ENCODE measurements at places on chromosomes 2 and 18.
A peak's percentile ranks its signal among the peaks of the same experiment; 100 is the strongest.

DNA sequence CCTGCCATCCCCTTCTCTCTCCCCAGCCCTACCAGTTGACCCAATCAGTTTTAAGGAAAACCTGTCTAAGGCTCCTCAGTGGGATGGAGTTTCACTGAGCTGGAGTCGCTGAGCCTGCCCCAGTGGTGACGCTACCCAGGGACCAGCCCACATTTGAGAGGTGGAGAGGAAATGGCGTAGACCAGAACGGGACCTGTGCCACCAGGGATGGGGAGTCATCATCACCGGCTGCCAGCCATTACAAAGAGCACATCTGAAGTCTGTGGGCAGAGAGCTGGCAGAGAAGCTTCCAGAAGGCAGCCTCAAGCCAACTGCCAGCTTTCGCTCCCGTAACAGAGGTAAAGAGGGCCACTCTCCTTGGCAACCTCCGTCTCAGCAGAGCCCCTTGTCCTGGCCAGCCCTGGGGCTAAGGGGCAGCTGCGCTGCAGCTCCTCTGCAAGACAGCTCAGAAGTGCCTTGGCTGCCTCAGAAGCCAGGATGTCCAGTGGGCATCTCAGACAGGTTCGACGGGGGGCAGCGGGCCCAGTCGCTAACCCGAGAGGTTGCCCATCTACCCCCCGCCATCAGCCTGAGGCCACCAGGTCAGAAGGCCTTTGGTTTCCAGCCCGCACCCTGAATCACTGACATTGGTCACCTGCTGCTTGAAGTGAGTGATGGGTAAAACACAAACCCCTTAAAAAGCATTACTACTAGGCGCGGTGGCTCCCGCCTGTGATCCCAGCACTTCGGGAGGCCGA is 15.4 kb downstream of the SDC1 start:
- no peak for DNase-seq

DNA sequence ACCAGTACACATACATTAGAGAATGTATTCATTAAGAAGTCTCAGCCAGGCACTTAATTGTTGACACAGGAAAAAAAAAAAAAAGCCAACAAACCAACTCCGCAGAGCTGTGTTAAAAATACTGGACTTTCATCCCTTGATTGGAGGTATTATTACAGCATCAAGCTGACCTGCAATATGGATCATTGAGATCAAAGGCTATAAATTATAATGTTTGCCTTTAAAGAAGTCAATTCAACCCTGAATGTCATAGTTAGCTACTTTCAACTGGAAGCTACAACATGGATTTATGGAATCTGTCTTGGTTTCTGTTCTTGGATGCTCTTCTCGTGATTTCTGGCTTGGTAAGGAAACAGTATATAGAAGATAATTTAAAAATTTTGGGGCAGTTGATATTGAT is at the start of gene MEP1B:
TSS of gene MEP1B (plus strand) at position 250 of the 400 bp plus-strand sequence. CDS start at position 282, 32 bp downstream.
- no peak for DNase-seq

DNA sequence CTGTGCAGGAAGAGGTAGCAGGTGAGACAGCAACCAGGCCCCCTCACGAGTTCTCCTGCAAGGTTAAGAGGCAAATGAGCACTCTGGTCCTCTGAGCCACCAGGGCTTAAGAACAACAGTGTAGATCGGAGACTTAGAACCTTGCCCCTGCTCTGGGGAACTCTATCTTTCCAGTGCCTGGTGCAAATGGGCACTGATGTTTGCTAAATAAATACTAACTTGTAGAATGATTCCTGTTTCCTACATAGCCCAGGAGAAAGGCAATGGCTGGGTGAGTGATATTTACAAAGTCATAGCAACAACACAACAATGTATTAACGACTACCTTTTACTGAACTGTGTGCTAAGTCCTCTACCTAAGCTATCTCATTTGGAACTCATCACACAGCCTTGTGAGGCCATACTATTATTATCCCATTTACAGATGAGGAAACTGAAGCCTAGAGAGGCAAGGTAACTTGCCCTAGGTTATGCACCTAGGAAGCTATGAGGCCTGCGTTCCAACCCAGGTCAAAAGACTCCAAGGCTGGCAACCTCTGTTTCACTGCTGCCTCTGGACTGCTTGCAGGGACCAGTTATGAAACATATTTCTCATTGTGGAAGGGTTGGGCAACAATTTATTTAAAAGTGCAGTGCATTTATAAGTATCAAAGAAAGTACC is 4.3 kb downstream of the ATP8B1 start:
- peak; percentile 91 for DNase-seq

DNA sequence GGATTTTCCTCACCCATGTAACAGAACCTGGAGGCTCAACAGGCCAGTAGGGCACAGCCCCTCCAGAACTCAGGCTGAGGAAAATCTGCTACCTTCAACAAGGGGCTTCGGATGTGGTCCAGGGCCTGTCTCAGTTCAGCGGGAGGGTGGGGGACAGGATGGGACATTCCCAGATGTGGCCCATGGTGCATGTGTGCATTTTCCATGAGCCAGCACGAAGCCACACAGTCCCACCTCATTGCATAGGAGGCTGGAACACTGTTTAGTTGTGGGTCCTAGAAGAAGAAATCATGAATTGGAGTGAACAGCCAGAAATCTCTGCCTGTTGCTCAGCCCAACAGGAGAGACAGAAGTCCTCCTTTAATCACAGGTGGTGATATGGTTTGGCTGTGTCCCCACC is 469.6 kb upstream of the MYT1L start:
- DNase-seq: no peak

GRCh38 chr18:29862824-29863223 is 1179.7 kb downstream of the DSC3 start:
- DNase-seq: no peak

DNA sequence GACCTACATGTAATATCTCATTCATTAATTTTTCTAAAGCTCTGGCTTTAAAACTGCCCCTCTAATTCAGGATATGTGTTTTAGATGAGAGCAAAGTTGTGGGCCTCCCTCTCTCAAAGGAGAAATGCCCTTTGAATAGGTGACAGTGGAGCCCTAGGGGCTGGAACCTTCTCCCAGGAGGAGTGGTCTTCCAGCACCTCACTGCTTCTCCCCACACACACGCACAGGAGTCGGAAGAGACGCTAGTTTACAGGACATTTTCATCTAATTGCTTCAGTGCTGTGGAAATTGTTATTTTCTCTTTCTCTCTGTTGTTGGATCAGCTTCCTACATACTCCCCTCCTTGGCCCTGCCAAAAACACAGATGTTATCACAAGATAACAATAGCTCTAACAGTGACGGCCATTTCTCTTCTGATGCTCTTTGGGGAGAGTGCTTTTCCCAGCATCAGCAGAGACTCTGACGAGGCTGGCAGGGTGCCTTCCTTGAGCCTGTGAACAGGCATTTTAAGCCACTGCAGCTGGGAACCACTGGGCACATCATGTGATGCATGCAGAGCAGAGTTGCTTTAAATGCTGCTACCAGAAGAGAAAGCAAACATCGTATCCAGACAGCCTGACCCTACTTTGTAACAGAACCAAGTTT is 209.4 kb upstream of the SP5 start:
- no peak for DNase-seq

- no peak for DNase-seq
These were observed 168.8 kb downstream of the TXNL1 start for GRCh38 chr18:56469582-56469981.

DNA sequence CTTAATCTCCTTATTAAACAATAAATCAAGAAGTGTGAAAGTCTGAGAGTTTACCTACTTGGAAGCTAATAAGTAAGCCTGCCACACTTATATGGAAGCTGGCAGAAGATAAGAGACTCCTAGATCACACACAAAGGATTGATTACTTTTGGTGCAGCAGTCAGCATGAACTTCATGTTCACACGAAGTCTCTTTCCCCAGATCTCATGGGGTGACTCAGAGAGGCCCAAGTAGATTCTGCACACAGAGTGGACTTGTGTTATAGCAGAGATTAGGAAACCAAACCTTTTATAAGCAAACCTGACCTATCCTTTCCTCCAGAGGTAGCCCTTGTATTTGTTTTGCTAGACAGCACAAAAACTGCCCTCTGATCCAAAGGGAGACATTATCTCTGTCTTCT is 9.9 kb upstream of the GAREM1 start:
- DNase-seq: no peak

DNA sequence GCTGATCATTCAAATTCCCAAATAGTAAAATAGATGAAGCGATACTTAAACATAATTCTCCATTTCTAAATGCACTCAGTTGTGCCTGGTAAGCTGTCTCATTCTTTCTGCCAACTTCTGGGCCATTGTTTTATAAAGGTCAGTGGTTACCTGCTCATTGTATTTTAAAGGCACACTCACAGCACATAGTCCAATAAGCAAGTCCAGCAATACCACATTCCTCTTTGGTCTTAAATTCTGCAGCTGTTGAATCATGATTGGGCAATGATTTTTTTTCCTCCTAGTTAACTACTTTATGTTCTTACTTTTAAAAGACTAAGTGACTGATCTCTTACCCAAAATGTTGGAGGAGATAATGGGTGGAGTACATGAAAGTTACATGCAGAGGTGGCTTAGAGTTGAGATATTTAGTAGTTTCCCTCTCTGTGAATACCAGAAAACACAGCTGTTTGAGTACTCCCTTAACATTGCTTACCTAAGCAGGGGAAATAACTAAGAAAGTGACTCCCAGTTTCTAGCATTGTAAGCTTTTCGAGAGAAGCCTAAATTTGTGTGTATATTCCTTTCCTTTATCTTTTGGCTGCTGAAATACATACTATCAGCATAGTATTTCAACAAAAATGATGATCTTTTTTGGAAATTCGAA is 220.7 kb downstream of the CAMKMT start:
- DNase-seq: no peak

DNA sequence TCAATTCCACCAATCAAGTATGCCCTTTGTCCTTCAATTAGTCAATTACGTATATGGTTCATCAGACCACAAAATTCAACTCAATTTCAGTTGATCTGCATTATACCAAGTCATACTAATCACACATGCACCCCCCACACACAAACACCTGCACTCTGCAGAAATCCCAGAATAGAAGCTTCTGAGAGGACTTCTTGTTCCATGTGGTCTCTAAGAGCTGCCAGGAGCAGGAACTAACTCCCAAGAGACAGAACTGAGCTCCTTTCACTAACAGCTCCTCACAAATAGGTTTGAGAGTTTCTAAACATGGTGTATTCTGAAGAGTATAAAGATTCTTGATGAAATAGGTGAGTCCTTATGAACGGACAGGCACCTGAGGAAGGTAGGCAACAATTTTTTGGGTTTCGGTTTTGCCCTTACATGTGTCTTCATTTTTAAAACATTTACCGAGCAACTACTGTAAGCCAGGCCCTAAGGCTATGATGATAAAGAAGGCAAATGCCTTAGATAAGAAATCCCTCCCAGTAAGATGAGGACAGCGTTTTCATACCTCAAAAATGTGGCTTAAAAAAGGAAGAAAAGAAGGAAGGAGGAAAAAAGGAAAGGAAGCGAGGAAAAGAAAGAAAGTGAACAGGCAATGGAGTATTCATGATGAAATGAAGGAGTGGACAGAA is 183.1 kb downstream of the PID1 start:
- DNase-seq: no peak

DNA sequence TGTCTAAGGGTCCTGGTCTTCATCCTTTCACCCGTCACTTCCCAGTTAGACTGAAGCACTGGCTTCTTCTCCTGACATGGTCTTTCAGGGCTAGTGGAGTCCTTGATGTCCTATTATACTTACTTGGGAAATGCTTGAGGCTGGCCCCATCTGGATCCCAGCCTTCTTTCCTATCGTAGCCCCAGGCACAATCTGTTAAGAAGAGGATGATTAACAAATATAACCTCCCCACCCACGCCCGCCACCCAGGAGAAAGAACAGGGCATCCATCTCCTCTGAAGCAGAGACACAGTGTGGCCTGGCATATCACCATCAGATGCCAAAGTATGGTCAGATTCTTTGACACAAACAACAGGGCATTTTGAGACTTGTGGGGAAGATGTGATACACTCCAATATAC is 530.1 kb downstream of the SOX11 start:
- DNase-seq: no peak

DNA sequence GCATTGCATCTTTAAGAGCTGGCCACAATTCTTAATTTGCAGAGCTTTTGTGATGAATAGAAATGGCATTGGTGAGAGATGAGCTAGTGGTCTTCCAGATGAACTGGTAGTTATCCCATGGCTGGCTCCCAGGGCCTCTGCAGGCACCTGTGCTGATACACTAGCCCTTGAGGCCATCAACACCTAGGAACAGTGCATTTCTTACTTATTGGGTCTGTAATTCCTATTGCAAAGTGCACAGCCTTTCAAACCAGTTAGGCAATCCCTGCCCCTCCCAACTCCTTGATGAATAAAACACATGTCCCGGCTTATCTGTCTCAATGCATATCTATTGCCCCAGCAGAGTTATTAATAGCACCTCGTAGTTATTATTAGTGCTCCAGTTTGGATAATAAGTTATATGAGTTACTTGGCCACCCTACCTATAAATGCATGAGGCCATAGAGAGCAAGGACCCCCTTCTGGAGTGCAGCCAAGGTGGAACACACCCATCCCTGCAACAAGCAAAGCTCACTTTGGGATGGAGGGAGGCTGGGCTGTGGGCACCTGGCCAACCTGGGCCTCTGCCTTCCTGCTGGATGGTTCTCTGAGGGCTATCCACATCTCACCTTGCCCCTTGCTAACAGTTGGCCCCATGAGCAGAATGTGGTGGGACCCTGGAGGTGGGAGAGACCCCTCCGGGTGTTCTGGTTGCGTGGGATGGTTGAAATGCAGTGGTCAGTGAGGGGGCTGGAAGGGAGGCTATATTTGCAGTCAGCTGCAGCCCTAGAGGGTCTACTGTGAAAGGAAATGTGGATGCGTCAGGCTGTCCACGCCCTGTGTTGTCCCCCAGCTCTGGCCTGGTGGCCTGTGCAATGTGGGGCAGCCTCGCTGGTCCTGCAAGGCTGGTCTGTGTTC is 455.9 kb upstream of the HS6ST1 start:
- DNase-seq: no peak
